ENCODE measurements at places on chromosomes 3 and 15.

DNA sequence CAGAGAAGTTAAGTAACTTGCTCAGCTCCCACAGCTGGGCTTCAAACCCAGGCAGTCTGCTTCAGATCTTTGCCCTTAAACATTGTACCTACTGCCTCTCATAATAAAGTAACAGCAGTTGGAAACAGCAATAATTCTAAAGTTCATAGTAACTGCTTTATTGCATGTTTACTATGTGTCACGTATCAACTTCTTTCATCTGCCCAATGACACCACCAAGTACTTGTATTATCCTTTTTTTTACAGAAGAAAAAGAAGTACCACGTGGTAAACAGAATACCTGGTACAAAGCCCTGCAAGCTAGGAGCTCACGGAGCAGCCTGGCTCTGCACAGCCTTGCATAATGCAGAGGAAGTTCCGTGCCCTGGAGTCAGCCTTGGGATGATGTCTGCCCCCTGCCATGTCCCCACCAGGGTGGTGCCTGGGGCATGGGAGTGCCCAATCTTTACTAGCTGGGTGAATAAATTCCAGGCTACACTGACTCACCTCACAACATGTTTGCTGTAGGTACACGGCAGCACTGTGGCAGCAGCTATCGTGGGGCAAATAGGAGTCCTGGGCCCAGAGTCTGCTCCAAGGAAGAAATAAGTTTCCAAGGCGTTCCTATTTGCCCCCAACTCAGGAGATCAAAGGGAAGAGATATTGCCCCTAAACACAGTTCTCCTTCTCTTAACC, 77.2 kb downstream of the LDHAL6B start:
- no peak for DNase-seq

DNA sequence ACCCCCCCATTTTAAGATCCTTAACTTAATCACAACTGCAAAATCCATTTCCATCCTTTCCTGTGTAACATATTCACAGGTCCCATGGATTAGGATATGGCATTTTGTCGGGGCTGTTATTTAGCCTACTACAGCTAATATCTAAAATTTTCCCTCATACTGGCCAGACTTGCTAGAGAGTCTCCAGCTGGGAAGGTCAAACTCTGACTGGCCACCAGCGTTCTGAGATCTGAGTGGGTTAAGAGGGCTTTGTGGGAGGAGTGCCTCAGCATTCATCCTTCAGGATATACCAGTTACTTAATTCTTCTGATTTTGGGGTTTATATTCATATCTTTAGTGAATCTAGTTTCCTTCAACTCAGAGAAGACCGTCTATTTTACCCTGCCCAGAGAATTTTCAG, 17.7 kb downstream of the TM4SF18 start:
- DNase-seq: no peak

DNA sequence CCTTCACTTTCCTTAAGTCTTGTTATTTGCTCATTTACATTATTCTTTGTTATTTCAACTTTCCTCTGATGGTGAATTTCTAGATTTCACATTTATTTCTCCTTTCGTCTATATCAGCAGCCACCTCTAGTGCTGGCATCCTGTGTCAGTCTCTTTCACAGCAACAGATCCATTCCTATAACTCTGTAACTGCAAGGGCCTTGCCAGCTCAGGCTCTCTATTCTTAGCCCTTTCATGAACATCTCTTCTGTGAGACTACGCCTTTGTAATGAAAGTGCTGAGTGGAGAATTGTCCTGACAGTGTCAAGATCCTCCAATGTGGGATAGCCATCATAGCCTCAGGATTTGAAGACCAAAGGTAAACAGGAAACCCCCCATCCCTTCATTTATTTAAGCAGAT, 3.9 kb upstream of the SCG3 start:
- DNase-seq: no peak

DNA sequence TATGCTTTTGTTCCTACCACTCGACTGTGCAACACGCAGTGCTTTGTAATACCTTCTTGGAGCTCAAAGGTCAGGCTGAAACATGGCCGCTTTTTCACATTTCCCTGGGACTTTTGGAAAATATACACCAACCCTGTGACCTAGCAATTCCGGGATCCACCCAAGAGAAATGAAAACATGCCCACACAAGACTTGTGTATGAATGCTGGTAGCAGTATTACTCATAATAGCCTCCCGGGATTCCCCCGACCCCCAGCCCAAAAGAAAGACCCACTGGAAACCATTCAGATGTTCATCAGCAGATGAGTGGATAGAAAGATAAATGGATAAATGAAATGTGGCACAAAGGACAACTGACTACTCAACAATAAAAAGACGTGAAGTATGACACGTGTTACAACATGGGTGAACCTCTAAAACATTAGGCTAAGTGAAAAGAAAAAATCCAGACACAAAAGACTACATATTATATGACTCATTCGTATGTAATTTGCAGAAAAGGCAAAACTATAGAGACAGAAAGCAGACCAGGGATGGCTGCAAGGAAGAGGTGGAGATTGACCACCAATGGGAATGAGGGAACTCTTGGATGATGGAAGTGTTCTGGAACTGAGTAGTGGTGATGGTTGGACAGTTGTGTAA, 104.1 kb downstream of the PGPEP1L start:
- DNase-seq: no peak

- no peak for DNase-seq
Observed at GRCh38 chr15:57972864-57973263, 92.6 kb downstream of the ALDH1A2 start.

DNA sequence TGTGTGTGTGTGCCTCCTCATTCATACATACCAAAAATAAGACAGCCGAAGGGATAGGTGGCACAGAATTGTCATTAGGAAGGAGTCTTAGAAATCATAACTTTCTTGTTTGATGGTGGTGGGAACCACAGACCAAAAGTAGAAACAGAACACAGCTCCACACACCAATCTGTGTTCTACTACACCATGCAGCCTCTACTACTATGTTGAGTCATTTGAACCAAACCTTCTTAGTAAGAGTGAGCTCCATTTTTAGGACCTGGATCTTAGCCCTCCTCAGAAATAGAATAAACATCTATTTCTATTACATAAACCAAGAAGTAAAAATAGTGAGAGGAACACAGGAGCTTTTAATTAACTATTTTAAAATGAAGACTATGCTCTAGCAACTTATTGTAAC, 27.9 kb upstream of the PLCH1 start:
- DNase-seq: no peak

- no peak for DNase-seq
Observed at GRCh38 chr3:171248426-171249111, 211.6 kb downstream of the TNIK start.

DNA sequence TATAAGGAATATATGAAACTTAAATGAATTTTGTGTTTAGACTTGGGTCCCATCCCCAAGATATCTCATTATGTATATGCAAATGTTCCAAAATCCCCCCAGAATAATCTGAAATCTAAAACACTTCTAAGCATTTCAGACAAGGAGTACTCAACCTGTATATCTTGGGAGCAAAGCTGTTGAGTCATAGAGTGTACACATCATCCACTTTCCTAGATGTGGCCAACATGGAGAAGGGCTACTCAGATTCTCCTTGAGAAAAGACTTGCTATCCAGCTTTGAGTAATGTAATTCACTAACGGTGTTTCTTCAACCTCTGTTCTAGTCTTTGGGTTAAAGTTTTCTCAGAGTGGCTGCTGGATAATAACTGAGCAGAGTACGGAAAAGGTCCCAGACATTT, 215.5 kb upstream of the POU1F1 start:
- DNase-seq: no peak

DNA sequence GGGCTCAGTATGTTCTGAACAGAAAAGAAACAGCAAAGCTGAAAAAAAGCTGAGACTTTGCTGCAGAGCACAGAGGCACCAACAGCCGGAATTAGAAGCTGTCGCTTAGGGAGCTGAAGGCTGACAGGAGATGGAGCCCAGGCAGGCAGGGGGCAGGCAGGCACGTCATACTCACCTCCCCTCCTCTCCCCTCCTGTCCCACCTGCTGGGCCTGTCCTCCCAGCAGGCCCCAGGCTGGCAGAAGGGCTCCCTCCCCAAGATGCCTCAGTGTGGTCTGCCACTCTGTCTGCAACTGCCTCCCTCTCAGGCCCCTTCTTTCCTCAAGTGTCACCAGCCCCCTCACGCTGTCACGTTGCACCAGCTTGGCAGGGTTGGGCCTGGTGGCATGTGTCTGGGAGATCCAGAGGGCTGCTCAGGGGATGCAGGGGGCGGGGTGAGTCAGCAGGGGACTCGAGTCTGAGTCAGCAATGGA, 3.2 kb upstream of the ANKRD63 start:
- DNase-seq: no peak

DNA sequence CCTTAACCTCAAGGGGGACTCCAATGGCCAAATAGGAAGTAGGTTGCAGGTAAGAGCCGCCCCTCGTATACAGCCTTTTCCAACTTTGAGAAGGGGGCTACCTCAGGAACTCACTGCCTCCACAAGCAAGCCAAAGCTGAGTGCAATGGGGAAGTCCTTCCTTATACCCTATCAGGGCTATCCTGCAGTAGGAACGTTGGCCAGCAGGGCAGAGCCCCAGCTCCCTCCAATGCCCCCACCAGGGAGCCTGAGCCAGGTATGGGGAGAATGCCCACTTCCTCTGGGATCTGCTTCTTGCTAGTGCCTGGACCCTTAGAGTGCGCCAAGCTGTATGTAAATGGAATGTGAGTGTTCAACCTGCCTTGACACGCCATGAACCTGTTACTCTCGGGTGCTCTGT, 16.3 kb downstream of the CACNA2D2 start:
- no peak for DNase-seq

DNA sequence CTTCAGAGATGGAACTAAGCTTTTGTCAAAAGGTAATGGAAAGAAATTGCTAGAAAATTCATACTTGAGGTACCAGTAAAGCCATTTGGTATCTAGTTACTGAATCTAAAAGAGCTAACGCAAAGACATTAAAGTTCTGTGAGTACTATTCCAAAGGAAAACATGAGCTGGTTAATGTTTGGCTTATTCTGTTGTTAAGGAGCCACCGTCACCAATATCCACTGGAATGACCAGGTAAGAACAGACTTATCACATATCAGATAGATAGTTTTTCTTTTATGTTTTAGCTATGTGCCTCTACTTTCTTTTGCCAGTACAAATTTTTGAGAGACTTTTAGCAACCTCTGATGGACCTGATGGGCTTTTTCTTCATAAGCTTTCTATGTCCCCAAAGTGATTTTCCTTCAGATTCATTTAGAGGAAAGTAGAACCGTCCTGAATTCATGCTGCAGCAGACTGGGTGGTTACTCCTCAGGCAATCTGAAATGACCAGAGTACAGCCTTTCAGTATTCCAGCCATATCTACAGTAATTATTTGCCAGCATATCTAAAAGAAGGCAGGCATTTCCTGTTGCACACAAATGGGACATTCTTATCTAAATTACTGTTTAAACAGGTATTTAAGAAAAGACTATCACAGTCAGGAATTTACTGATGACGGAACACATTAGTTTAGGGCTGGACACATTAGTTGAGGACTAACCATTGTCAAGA, 274.1 kb downstream of the MECOM start:
- no peak for DNase-seq

DNA sequence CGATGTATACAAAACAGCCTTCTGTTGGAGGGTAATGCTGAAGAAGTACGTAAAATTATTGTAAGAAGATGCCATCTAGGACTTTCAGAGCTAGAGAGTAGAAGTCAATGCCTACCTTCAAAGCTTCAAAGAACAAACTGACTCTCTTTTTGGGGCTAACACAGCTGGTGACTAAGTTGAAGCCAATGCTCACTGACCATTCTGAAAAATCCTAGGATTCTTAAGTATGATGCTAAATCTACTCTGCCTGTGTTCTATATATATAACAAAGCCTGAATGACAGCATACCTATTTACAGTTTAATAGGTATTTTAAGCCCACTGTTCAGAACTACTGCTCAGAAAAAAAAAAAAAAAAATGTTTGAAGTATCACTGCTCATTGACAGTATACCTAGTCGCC, 18.9 kb downstream of the ADPGK start:
- DNase-seq: no peak

GRCh38 chr15:80693682-80694610, 1.2 kb upstream of the ABHD17C start:
- no peak for DNase-seq

DNA sequence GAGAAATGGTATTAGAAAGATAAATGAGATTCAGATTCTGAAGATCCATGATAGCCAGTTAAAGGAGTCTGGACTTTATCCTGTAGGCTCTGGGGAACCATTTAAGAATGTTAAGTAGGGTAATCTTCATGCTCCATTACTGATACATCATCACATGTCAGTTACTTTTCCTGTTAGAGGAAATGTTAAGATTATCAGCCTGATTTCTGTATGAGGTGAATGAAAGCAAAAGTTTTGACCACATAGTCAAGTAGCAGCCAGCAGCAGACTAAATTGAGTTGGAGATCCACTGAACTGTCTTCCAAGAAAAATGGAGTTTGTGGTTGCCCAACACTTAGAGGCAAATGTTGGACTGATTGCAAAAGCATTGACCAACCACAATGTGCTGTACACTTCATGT, 4.7 kb upstream of the COPB2 start:
- DNase-seq: no peak

- DNase-seq: no peak
Observed at GRCh38 chr15:68871507-68871906, 50.8 kb upstream of the ANP32A start.

GRCh38 chr3:50567386-50568167, at the start of gene C3orf18:
Gene C3orf18 (minus strand): TSS chr3:50567747. CDS start chr3:50565699, 2,048 bp downstream.
- peak; percentile 84 for DNase-seq

DNA sequence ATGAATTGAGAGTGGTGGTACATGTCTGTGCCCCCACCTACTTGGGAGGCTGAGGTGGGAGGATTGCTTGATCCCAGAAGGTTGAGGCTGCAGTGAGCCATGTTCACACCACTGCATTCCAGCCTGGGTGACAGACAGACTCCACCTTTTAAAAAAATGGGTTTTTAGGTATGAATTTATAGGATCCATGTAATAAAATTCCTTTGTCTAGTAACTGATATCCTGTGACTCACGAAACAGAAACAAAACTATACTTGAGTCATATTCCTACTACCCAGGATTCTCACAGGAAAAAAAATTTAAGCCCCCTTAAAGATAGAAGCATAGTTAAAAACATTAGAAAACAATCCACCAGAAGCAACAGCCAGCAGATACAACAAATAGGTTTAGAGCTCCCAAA, 10.0 kb upstream of the CRTC3 start:
- DNase-seq: no peak

DNA sequence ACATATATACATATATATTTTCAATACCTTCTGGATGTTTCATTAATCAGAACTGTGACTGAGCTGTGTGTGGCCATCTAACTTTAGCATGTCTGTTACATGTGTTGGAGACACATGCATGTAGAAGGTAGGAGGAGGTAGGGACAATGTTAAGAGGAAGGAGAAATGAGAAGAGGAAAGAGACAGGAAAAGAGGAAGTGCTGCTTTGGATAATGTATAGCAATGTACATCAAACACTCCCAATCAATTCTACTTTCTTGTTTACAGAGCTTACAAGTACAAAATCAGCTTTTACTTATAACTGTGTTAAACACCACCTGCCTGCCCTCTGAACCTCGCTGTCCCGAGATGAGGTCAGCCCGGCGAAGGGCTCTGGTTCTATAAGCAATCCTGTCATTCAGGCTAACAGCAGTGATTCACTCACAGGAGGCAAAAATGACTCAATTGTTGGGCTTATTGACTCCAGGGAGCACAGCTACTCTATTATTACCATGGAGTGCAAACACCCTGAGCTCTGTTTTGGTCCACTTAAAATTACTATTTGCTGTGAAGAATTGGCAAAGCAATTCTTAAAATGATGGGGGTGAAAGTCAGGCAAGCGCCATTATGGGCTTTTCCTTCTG, 188.9 kb downstream of the MEIS2 start:
- no peak for DNase-seq

- no peak for DNase-seq
Observed at GRCh38 chr3:192080336-192080735, 619.4 kb downstream of the PYDC2 start.
